Right ventricle myocardium superior (tissue), 1 donor: ENCODE measurements at places on chromosomes 5 and 9. TPM values are rescaled to one million over a fixed set of nuclear protein-coding genes. Genes with fewer than 3 reads are reported as not detected.
A peak's percentile ranks its signal among the peaks of the same experiment; 100 is the strongest.

EGR1 gene
- total RNA-seq = 6.8 TPM

- DNase-seq = no peak
Measured at GRCh38 chr9:71646131-71646530, 122.2 kb downstream of the CEMIP2 start.

PTGDS gene
- 6,152 TPM for total RNA-seq

- DNase-seq = peak; percentile 49
Measured at GRCh38 chr5:8843771-8844170, 702.1 kb downstream of the SEMA5A start.

OTP gene
- not detected for total RNA-seq

DNA sequence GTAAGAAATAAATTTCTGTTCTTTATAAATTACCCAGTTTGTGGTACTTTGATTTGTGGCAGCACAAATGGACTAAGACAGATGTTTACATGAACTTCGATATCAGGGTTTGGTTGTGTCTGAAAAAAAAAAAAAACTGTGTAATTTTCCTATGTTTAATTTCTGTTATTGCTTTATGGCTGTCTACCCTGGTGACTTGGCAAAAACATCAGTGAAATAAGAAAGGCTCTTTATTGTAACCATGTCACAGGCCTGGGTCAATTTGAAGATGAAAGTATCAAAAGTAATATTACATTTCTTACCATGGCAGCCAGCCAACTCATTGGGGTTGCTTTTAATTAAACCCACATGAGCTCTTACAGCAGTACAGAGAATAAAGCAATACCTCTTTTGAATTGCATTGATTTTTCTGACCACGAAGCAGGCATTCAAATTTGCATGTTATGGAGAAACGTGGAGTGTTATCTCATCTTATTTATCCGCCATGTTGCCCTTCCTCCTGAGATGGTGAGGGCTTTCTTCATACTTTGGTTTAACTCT is 20.6 kb upstream of the SV2C start:
- no peak for DNase-seq

DNA sequence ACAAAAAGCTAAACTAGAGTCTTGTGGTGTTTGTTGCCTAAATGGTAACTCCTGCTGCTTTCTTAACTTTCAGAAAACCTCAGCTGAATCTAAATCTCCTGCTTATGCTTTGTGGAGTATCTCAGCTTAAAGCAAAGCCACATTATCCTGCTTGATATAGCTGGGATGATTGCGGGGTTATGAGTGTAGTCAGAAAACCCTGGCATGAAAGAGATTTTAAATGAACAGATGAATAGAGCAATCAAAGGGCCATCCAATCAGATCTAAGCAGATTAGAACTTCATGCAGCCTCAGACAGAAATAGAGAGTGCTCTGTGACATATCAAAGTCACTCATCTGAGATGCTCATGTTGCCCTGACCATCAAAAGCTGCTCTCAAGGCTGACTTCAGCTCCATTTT is 305.5 kb downstream of the DMRT2 start:
- no peak for DNase-seq

- peak; percentile 94 for DNase-seq
Measured at GRCh38 chr5:10601246-10602030, 37.6 kb downstream of the ANKRD33B start.
